ENCODE measurements at places on chromosomes 3 and 15. TPM values are rescaled to one million over a fixed set of nuclear protein-coding genes. Genes with fewer than 3 reads are reported as not detected.

The UBA5 gene
- 42.9 TPM for total RNA-seq

The GOLGA8G gene
- total RNA-seq: not detected

The TTBK2 gene
- 3.9 TPM for total RNA-seq

The GOLGA6B gene
- total RNA-seq: not detected
